ENCODE measurements at places on chromosomes 6 and 20.

GRCh38 chr6:170149681-170150589 lies 140.9 kb downstream of the DLL1 start:
- DNase-seq: no peak

DNA sequence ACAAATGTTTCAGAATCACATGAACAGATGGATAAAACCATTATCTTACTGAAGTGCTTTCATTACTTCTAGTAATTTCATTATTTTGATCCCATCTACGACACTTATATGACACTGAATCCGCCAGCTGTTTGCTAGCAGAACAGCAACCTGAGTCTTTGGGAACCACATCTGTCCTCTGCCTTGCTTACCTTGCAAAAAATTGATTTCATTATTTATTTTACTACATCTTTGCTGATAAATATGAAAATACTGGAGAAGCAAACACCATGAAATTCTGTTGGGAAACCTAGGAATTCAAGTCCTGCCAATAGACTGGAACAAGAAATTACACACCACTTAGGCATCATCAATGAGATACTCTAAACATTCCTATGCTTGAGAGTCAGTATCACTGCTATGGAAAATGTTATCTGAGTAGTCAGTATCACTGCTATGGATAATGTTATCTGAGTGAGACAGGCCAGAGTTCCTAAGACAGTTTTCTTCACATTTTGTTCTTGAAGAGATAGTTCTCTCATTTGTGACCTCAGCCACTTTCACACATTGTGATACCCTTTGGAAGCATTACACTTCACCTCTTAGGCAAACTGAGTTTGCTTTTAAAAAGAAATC lies 91.9 kb downstream of the PDE10A start:
- no peak for DNase-seq

- no peak for DNase-seq
Measured at GRCh38 chr6:98775205-98775604, 59.2 kb upstream of the POU3F2 start.

GRCh38 chr20:49747707-49748524 lies 34.2 kb upstream of the B4GALT5 start:
- no peak for DNase-seq

DNA sequence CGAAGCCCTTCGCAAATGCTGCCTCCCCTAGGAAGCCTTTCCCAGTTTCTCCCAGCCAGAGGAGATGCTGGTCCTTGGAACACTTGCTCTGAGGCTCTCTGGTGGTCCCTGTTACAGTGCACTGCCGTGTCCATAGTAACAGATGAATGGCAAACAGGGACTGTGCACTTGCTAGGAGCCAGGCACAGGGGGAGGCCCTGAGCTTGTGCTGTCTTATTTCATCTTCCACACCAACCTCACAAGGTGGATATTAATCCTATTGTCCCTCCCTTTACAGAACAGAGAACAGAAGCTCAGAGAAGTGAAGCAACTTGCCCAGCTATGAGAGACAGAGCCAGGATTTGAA lies 19.0 kb downstream of the SRC start:
- DNase-seq: no peak

DNA sequence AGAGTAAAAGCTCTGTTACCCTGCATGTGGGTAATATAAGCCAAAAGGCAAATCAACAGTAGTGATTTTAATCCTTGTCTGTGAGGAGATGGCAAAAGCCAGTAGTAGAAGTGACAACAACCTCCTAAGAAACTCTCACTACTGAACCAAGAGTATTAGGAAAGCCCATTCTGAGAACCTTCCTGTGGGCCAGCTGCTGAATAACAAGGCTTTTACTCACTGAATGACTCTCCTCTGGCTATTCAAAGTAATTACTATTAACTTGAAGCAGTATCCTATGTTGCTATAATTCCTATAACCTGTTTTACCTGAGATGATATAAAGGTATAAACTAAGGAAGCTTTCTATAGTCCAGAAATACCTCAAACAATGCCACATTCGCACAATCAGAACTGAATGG lies 55.1 kb downstream of the CHD6 start:
- DNase-seq: no peak

- DNase-seq: no peak
Measured at GRCh38 chr20:3727401-3728021, 5.0 kb upstream of the HSPA12B start.

- DNase-seq: no peak
Measured at GRCh38 chr6:68339488-68340131, 295.5 kb upstream of the ADGRB3 start.

GRCh38 chr6:38113825-38114576 lies 294.5 kb downstream of the ZFAND3 start:
- no peak for DNase-seq

GRCh38 chr6:144211160-144211559 lies 60.8 kb downstream of the STX11 start:
- no peak for DNase-seq

GRCh38 chr20:31560094-31560745 lies 44.9 kb upstream of the ID1 start:
- peak; percentile 75 for DNase-seq

DNA sequence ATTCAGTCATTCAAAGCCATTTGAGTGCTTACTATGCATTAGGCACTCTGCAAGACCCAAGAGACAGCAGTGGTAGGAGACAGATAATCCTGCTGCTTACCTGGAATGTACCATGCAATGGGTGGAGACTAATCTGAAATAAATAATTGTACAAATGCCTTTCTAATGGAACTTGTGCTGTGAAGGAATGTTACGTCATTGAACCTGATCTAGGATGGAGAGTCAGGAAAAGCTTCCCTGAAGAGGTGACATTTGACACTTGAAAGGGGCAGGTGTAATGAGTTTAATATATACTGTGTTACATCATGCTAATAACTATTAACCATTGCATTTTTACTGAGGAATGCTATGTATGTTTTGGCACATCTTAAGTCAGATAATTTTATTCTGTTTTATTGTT lies 491.0 kb upstream of the FLRT3 start:
- no peak for DNase-seq

DNA sequence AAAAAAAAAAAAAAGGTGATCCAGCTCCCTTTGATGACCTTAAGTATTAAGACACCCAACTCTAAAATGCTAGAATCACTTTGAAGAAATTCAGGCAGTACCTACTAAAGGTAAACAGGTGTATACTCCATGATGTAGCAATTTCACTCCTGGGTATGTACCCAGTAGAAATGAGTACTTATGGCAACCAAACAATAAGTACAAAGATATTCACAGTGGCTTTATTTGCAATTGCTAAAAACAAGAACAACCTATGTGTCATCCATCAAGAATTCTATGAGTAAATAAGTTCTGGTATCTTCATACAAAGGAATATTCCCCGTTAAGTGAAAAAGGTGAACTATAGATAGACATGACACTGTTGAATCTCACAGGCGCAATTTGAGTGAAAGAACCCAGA lies 29.4 kb downstream of the MDGA1 start:
- DNase-seq: no peak

GRCh38 chr20:10463622-10464021 lies 28.5 kb downstream of the SLX4IP start:
- DNase-seq: no peak

DNA sequence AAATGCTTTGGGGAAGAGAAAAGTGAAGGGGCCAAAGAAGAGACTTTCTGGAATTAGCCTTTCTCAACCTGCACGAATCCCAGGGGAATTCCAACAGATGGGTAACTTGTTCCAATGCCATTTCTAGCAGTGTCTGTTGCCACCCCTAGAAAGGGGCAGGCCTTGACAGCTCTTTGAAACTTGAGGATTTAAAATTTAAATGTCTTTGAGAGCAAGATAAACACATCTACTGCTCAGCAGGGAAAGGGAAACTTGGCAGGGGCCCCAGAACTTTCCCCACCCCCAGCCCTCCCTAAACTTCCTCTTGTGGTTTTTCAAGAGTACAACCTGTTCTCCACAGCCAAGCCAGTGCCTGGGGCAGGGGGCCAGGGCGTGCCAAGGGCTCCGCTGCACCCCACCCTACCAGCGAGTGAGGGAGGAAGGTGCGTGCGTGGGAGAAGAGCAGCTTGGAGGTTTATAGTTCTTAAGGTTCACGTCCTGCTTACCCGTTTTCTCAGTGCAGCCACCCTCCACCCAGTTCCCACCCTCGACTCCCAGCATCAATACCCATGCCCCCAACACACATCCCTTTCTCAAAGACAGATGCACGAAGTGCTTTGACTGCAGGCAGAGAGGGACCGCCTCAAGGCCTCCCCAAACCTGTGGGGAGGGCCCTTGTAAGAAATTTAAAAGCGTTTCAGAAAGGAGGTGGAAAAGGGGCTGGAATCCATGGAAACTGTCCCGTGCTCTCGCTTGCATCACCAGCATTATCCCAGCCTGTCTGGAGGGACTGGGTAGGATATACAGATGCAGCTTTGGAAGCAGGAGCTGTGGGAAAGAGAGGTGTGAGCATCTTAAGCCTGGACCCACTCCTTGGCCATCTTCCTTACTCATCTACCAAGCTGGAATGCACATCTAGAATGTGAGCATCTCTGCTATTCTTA lies 4.5 kb upstream of the TAF8 start:
- peak; percentile 88 for DNase-seq

GRCh38 chr20:986733-987355 lies 15.3 kb downstream of the RSPO4 start:
- DNase-seq: no peak

GRCh38 chr20:3819411-3820047 lies 818 bp upstream of the AP5S1 start:
- no peak for DNase-seq

GRCh38 chr6:44036699-44037101 lies 90.6 kb downstream of the MRPL14 start:
- DNase-seq: no peak

DNA sequence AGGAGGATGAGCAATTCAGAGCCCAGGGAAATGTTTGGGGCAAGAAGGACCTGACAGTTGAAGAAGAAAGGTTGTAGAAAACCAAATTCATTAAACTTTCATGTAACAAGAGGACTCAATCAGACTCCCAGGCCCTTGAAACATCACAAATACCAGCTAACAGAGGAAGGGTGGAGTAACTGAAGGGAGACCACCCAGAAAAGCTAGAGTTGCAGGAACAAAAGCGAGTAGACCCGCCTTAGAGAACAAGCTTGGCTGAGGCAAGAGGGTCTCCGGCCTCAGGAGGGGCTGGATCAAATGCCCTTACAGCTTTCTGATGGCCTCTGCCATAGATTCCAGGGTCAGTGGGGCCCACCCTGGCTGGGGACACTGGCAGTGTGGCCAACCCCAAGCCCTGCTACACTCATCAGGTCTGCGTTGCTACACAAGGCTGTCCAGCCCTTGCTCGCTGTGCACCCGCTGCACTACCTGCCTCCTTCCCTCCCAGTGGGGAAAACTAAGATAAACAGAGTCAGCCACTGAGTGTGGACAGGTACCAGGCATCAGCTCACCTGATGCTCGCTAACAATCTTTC lies 110.0 kb downstream of the SLC23A2 start:
- DNase-seq: no peak

DNA sequence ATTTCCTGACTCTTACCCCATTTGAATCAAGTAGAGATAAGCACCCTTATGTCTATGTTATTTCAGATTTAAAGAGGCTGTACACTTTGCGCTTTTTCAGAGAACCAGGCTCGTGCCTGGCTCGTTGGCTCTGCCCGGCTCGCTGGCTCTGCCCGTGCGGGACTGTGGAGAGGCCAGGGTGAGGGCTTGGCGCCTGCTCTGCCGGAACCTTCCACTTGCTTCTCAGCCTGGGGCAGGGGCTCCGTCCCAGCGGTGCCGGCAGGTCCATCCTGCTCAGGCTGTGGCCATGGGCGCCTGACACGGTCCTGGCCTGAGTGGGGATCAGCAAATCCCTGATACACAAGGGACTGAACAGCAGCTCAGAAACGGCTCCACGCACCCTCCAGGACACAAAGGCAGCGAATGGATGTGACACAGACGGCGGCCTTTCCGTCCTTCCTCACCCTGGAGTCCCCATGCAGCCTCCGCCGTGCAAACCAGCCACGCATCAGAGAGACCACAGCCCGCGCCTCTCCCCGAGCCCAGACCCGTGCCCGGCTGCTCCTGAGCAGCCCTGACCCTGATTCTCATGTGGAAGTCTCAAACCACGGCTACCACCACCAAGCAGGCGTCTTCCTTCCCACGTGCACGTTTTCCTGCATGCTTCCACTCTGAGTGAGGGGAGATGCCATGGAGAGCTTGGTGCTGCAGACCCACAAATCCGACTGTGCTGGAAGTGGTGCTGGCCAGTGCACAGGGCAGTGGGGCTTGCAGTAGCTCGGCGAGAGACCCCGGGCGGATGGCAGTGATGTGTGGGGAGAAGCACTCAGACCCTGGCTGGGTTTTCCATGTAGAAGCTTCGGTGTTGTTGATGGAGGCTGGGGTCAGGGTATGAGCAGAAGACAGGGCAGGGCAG lies 233.9 kb downstream of the ERMARD start:
- DNase-seq: no peak

DNA sequence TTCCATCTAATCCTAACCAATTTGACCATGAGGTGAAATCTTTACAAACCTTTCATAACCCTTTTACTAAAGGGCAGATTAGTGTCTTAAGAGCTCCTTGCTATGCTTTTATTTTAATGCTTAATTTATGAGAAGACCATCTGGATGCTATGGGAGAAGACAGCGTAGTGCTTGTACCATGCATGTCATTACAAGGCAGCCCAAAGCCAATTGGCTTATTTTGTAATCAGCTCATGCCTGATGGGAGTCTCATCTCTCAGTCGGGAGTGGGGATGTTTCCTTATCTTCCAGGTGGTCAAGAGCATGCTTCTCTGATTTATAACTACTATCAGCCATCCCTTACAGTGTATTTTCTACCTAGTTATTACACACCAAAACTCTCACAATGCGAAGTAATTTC lies 304.7 kb downstream of the FARS2 start:
- DNase-seq: no peak

GRCh38 chr6:139693735-139694134 lies 319.3 kb upstream of the CITED2 start:
- DNase-seq: no peak

- peak; percentile 70 for DNase-seq
Measured at GRCh38 chr6:111874025-111874415, 768 bp upstream of the FYN start.

GRCh38 chr6:157791450-157791849 lies 31.6 kb upstream of the SNX9 start:
- DNase-seq: no peak

All from CD4-positive, alpha-beta T cell treated with Interleukin-4 for 4 hours (primary cell).